ENCODE measurements at places on chromosomes 2 and 18.

DNA sequence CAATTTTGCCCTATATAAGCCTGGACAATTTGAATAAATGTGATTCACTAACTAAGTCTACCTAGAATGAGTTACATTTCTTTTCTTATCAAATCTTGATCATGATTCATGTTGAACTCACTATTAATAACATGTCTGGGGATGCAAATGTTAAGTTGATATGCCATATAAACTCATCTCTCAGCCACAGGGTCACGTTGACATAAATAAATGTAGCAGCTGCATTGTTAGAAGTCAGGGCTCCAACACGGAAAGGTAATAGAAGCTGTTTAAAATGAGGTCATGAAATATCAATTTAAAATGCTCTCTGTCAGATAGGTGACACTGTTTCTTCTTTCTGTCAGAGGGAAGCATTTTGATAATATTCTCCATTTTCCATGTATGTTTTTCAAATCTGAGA is 521.9 kb downstream of the CCDC85A start:
- DNase-seq = no peak

- DNase-seq = no peak
Observed at GRCh38 chr18:46141199-46141598, 37.0 kb downstream of the HAUS1 start.

DNA sequence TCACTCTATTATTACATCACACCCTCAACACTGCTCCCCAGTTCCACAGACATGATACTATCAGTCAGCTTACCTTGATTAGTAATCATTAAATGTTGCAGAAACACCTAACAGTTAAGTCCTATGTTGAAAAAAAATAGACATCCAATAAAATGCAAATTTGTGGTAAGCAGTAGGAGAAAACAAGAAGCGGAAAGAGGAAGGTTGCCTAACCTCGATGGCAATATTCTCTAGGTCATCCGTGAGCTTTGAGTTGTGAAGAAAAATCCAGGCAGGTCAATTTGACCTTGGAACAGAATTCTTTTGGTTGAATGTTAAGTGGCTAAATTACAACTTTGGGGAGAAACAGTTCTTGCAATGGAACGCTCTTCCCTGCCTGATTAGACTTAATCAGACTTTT is 264.4 kb downstream of the AFF3 start:
- DNase-seq = no peak

DNA sequence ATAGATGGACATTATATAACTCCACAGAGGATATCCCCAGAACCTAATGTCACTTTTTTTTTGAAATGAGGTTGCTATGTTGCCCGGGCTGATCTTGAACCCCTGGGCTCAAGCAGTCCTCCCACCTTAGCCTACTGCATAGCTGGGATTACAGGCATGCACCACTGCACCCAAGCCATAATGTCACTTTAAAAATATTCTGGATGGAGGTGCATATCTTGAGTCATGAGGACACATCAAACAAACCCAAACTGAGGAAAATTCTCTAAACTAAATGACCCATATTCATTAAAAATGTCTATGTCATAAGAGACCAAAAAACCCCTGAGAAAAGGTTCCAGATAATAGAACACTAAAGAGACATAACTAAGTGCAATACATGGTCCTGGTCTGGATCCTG is 36.3 kb downstream of the OSGEPL1 start:
- DNase-seq = no peak

DNA sequence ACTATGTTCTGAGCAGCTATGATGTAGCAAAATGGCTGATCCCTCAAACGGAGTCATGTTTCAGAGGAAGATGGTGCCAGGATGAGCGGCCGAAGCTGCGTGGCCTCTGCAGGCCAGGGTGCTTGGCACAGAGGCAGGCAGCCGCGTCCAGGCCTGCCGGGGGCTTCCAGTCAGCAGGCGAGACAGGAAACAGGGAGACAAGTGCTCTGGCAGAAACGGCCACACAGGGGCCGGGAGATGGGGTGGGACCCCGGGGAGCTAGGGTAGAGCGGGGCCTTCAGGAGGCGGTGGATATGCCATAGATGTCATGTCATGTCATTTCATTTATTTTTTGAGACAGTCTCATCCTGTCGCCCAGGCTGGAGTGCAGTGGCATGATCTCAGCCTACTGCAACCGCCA is 50.7 kb downstream of the EIPR1 start:
- no peak for DNase-seq

GRCh38 chr2:26355038-26355995 is 8.7 kb upstream of the ADGRF3 start:
- DNase-seq = no peak

DNA sequence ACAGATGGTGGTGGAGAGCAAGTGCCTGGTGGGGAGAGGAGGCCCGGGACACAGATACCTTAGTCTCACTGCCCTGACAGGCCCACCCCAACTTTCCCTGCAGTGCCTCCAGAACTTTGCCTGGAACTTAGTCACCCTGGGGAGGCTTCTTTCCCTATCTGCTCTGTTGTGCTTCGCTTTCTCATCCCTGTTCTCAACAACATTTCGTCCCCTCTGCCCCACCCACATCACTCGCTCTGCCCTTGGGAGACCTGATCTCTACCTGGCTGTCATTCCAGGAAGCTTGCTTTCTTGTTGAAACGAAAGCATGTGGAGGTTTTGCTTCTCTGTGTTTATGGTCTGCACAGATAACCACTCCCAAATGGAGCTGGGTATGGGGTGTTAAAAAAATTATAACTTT is 93.8 kb downstream of the PRKCE start:
- no peak for DNase-seq

DNA sequence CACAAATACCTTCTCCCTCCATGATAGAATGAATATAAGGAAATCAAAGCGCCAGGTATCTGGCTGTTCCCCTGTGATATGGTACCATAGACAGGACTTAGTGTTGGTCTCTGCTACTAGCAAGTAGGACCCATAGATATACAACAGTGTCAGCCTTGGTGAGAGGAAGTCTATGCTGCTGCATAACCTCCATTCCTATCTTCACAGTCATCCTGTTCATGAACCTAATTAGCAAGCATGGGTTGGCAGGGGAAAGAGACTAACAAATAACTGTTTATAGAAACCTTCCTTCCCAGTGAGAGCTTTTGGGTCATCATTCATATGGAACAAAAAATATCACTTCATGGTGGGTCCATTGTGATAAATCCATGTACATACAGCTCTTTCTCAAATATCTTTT is 188.9 kb upstream of the FAM98A start:
- no peak for DNase-seq

GRCh38 chr2:15835991-15836688 is 104.2 kb upstream of the MYCN start:
- no peak for DNase-seq

GRCh38 chr2:136205615-136206014 is 87.7 kb upstream of the CXCR4 start:
- DNase-seq = no peak

DNA sequence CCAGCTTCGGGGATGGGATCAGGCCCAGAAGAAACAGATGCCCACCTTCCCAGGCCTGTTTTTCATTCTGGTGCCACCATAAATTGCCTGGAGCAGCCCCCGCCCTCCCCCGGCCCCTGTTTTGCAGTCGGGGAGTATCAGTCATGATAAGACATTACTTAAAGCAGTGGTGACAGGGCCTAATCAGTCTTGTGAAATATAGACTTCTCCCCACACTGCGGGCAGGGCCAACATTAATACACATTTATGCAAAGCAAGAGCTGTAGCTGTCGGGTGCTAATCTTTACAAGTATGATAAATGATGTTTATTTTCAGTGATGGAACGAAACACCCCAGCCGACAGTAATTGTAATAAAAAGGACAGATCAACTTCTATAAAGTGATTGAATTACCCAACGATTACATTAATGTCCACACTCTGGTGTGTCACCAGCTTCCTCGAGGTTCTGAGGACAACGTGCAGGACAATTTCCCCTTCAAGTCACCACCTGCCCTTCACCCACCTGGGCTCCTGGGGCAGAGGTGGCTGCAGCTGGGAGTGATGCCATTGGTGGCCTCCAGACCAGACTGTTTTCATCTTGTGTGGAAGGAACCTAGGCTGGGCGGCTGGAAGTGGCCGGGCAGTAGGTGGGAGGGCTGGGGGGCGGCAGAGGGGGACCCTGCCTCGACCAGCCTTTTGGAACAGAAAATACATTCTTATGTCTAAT is 226.0 kb downstream of the TFCP2L1 start:
- no peak for DNase-seq
